ENCODE measurements at places on chromosomes 6 and 20.

DNA sequence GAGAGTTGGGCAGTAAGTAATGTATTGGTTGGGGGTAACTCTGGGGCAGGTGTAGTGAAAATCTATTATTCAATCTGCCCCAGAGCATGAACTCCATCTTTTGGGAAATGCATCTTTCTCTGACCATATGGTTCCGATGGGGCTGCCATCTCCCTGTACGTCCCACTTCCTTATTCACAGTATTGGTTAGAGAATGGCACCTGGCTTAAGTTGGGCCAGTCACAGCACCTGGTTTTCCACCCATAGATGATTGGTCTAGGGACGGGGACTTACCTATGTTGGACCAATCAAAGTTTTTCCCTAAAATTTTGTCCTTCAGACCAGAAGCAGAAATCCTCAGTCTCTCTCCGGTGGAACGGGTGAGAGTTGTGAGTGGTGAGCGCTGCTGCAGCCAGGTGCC lies 2.2 kb upstream of the RALY start:
- no peaks in the 10 kb centered on the region for H3K27me3 ChIP-seq
- no peak overlapping the region for H3K27ac ChIP-seq
- no peak overlapping the region for H3K4me3 ChIP-seq
- H3K4me1 ChIP-seq: peaks cover 23% of the 10 kb centered on the region
- no peaks in the 10 kb centered on the region for H3K36me3 ChIP-seq

GRCh38 chr6:16904957-16905356 lies 143.7 kb upstream of the ATXN1 start:
- H3K27ac ChIP-seq: no peak overlapping the region
- H3K36me3 ChIP-seq: no peaks in the 10 kb centered on the region
- H3K4me1 ChIP-seq: no peaks in the 10 kb centered on the region
- no peak for DNase-seq
- H3K4me3 ChIP-seq: no peak overlapping the region
- H3K27me3 ChIP-seq: no peaks in the 10 kb centered on the region

DNA sequence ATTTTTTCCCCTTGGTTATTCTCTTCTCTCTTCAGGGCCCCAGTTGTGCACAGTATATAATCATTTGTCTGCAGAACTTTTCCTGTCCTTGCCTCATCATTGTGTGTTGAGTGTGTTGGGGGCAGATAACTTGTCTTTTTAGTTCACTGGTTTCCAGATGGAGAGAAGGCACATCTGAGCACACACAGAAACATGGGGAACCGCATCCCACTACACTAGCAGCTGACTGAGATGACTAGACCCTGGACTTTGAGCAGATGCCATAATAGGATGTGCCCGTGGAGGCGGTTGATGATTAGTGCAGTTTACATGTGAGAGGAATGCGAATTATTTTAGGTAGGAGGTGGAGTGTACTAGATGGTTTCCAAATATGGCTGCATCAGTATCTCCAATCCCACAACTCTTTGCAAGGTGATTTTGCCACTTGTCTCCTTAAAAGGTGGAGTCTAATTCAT lies 26.5 kb upstream of the SH3BGRL2 start:
- H3K4me1 ChIP-seq: no peaks in the 10 kb centered on the region
- H3K4me3 ChIP-seq: no peak overlapping the region
- no peaks in the 10 kb centered on the region for H3K36me3 ChIP-seq
- DNase-seq: no peak
- H3K27me3 ChIP-seq: no peaks in the 10 kb centered on the region

GRCh38 chr20:57364451-57364850 lies 13.4 kb downstream of the RAE1 start:
- H3K4me3 ChIP-seq: no peak overlapping the region
- no peaks in the 10 kb centered on the region for H3K27me3 ChIP-seq
- no peaks in the 10 kb centered on the region for H3K4me1 ChIP-seq
- no peak overlapping the region for H3K27ac ChIP-seq
- H3K36me3 ChIP-seq: peaks cover 41% of the 10 kb centered on the region

DNA sequence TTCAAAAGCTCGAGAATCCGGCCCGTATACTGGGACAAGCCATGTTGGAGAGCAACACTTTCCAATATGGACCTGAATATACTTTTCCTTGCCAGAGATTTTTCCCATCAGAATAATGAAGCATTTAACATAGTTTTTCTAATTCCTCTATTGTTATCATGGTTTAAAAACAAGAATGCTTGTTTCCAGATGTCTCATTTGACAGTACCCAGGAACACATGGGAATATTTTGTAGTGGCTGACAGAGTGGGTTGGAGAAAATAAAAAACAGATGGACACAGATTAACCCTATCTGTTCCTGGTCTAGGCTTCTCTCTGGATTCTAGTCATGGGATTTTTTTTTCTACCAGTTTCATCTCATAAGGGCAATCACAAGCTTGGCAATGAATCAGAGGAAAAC lies 164.8 kb upstream of the CEP162 start:
- H3K27me3 ChIP-seq: no peaks in the 10 kb centered on the region
- no peak overlapping the region for H3K27ac ChIP-seq
- DNase-seq: no peak
- H3K4me1 ChIP-seq: no peaks in the 10 kb centered on the region
- no peak overlapping the region for H3K4me3 ChIP-seq

- no peaks in the 10 kb centered on the region for H3K36me3 ChIP-seq
Measured at GRCh38 chr6:130906736-130907381, 79.7 kb downstream of the SMLR1 start.

DNA sequence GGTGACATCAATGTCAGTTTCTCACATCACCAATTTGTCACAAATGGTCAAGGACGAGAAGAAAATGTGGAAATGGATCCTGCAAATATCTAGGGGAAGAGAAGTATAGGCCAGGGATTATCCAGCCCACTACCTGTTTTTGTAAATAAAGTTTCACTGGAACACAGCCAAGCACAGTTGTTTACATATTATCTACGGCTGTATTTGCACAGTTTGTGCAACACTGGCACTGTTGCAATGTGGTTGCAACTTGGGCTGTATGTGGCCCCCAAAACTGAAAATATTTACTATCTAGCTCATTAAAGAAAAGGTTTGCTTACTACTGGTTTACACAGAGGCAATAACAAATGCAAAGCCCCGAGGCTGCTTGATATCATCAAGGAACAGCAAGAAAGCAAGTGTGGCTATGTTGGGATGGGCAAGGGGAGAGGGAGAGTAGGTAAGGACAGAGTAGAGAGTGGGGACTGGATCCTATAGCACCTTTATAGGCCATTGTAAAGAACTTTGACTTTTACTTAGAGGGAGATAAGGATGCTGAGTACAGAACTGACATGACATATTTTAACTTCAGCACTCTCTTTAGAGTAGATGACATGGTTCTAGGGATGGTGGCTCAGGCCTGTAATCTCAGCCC lies 11.8 kb upstream of the STXBP5 start:
- no peaks in the 10 kb centered on the region for H3K4me1 ChIP-seq
- H3K27ac ChIP-seq: no peak overlapping the region
- H3K4me3 ChIP-seq: no peak overlapping the region
- no peak for DNase-seq

GRCh38 chr20:14963262-14963663 lies 625.9 kb upstream of the FLRT3 start:
- H3K36me3 ChIP-seq: no peaks in the 10 kb centered on the region
- no peaks in the 10 kb centered on the region for H3K27me3 ChIP-seq
- H3K27ac ChIP-seq: no peak overlapping the region
- peaks cover 2% of the 10 kb centered on the region for H3K4me1 ChIP-seq
- DNase-seq: no peak
- H3K4me3 ChIP-seq: no peak overlapping the region

DNA sequence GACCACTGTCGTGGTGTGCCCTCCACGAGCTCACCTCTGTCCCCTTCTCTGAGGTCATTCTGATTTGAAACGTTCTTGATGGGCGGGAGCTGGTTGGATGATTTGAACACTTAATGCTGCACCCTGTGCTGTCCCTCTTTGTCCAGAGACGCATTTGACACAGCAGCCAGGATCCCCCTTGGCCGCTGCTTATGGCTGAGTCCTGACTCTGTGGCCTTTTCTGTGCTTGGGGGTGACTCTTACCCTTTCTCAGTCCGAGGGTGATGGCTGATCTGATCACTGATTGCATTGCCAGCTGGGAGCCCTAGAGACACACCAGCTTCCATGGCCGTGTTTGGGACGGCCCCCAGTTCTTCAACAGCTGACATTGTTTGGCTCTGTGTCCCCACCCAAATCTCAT lies 43.5 kb upstream of the FRMD1 start:
- DNase-seq: no peak
- no peaks in the 10 kb centered on the region for H3K27me3 ChIP-seq
- H3K27ac ChIP-seq: no peak overlapping the region
- H3K36me3 ChIP-seq: no peaks in the 10 kb centered on the region
- H3K4me3 ChIP-seq: no peak overlapping the region
- H3K4me1 ChIP-seq: no peaks in the 10 kb centered on the region

DNA sequence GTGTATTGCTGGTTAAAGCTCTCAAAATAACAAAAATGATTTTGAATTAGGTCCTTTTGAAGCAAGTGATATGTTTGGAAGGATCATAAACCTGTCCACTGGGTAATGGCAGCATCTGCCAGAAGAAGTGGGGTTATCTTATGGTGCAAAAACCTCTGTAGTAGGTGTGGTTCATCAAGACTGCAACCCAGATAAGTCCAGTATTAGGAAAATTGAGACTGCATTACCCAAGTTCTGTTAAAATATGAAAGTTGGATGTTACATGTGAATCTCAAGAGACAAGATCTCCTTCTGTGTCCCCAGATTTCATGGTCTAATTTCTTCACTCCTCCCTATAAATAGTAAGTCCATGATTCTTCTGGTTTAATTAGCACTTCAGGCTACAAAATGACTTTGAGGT lies 59.4 kb downstream of the RPRD1B start:
- H3K4me3 ChIP-seq: no peak overlapping the region
- no peak for DNase-seq
- H3K36me3 ChIP-seq: peaks cover 15% of the 10 kb centered on the region
- H3K27ac ChIP-seq: no peak overlapping the region
